ENCODE measurements at places on chromosomes 11 and 22. TPM values are rescaled to one million over a fixed set of nuclear protein-coding genes. Genes with fewer than 3 reads are reported as not detected.

- peak; percentile 73 for DNase-seq
Measured at GRCh38 chr11:19241260-19242178, 774 bp upstream of the E2F8 start.

- peak; percentile 46 for DNase-seq
Measured at GRCh38 chr11:61890529-61891330, 615 bp downstream of the FADS3 start.

GRCh38 chr11:74024261-74025029, 15.6 kb upstream of the UCP3 start:
- no peak for DNase-seq

DNA sequence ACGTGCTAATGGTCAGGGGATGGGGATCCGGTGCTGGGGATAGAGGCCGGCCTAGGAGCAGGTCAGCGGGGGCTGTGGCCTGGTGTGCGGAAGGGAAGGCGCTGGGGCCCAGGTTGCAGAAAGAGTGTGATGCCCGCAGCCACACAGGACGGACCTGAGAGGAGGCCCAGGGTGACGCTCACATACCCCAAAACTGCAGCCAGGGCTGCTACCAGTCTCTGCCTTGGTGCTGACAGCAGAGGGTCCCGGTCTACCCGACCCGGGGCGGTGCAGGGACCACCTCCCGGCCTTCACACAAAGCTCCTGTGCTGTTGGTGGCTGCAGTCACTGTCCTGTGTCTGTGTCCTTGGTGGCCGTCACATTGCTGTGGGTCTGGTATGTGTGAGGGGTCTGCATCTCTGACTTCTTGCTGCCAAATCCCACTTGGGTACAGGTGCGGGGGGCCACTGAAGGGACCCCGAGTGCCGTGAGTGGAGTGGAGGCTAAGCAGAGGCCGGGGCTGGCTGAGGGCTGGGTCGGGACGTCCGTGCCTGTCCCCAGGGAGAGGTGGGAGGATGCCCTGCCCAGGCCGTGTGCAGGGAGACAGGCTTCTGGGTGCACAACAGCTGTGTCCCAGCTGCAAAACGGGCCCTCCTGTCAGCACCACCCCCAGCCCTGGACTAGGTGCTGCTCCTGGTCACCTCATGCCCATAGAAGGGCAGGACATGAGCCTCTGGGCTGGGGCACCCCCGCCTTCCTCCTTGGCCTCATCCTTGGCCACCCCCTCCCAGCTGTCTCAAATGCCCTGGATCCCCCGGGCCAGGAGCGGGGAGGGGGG, 1.5 kb downstream of the LSP1 start:
- no peak for DNase-seq

GRCh38 chr11:33723238-33723881, 12.9 kb downstream of the CD59 start:
- DNase-seq: no peak

DNA sequence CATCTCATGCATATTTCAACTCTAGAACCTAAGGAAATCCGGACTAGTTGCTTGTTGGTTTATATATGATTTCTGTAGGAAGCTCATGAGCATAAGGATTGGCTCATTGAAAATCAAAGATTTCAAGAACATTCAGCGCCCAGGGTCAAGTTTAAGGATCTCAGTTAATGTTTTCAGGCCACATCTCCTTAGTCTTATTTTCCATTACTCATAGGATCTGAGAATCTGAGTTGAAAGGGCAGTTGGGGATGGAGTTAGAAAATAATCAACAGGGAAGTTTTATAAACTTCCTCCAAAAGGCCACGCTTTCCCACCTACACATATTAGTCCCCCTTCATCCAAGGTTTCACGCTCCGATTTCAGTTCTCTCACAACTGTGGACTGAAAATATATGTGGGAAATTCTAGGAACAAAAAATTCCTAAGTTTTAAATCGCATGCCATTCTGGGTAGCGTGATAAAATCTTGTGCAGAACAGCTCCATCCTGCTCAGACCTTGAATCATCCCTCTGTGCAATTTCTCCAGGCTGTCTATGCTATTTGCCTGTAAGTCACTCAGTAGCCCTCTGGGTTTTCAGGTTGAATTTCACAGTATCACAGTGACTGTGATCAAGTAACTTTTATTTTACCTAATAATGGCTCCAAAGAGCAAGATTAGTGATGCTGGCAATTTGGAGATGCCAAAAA, 160.2 kb downstream of the KIRREL3 start:
- DNase-seq: no peak

P2RX6 gene
- 0.27 TPM for total RNA-seq

ASPHD2 gene
- total RNA-seq: 8.8 TPM

MS4A4A gene
- total RNA-seq: not detected

DDX17 gene
- 521 TPM for total RNA-seq

Data from activated CD4-positive, alpha-beta T cell treated with anti-CD3 and anti-CD28 coated beads, Interleukin-2, amount 10 ng/mL, durations not matched to agents 7 days and 5 days (primary cell).